NCI-H1694 treated with DMSO at 0.1 percent for 48 hours (cell line): ENCODE measurements at places on chromosomes 1 and 21.

DNA sequence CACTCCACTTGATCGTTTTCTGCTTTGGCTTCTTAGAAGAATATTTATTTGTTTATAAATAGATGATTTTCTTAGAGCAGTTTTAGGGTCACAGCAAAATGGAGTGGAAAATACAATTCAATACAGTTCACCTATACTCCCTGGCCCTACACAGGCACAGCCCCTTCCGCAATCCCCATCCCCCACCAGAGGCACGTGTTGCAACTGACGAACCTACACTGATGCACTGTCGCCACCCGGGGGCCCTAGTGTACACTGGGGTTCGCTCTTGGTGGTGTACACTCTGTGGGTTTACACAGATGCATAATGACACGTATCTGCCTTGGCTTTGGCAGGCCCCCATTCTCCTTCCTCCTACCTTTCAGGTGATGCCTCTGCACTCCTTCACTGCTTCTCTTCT lies 8.0 kb downstream of the ECHDC2 start:
- no peak for DNase-seq

DNA sequence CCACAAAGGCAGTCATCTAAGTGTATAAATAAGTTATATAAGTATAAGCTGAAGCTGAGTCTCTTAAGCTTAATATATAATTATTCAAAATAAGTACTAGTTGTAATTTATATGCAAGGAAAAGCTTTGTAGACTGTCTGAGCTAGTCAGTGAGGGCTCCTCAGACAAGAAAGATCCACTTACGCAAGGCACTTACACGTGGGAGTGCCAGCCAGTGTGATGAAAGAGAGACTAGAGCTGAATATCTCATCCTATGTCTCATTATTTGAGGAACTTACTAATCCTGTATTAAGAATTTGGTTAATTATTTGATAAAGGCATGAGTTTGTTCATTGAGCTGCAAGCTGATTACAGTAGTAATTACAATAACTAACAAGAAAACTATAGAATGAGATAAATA lies 146.9 kb downstream of the PDE4B start:
- no peak for DNase-seq

DNA sequence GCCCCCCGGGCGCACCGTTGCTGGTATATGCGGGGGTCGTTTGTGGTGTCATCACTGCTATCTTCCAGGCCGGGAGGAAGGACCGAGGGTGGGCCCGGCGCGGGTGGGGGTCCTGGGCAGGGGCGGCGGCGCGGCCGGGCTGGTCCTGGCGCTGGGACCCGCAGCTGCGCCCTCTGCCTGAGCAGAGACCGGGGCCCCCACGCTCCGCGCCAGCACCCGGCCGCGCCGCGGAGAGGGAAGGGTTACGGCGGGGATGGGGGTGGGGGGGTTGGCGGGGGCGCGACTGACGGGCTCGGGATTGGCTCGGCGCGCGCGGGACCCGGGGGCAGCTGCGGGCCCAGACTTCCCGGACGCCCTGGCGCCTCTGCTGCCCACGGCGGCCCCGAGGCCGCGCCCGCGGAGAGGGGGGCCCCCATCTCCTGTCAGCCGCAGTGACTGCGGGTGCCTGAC lies 13.8 kb upstream of the SAMD11 start:
- DNase-seq = no peak

- no peak for DNase-seq
These were observed 147.2 kb upstream of the SGIP1 start for GRCh38 chr1:66386712-66387111.

GRCh38 chr21:37658817-37659458 lies 257.3 kb downstream of the KCNJ6 start:
- DNase-seq = no peak

DNA sequence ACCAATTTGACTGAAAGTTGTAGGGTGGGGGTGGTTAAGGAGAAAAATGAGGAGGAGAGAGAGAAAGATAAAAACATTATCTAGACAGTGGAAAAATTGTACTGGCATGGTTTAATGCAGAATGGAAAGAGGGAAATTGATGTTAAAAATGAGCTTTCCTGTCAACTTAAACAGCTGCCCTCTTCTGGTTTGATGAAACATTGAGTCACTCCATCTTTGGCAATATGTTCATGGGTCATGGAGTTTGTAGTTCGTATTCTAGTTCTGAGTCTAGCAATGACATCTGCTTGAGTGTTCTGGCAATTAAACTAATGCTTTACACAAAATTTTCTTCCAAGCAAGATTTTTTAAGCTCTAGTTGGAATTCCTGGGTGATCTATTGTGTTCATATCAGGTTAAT lies 9.6 kb downstream of the ZNF648 start:
- peak; percentile 19 for DNase-seq
